ENCODE measurements at places on chromosomes 2 and 18.
A peak's percentile ranks its signal among the peaks of the same experiment; 100 is the strongest.

DNA sequence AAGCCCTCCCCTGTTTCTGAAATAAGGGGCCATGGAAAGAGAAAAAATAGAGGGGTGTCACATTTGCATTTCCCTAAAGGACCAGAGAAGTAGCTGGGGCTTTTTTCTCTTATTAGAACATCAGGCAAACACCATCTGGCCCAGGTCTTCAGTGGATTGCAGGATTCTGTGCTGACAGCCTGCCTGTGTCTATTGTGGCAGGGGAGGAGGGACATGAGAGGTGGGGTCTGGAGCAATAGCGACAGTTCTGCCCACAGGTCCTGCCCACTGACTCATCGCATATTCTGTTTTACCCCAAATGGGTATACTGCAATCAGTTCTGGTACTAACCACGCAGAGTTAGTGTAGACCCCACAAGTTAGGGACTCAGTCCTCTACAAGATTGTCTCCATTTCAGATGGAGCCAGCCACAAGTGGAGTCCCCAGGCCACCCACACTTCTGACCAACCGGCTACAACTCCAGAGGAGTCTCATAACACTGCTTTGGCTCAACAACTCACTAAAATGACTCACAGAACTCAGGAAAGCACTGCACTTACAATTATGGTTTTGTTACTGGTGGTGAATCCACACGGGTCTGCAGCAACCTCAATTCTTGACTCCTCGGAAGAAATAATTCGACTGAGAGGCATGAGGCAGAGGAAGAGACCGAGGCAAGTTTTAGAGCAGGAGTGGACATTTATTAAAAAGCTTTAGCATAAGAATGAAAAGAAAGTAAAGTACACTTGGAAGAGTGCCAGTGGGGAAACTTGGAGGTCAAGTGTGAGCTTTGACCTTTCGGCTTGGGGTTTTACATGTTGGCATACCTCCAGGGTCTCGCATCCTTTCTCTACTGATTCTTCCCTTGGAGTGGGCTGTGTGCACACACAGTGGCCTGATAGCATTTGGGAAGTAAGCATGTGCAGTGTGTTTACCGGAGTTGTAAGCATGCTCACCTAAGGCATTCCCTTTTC, 146.4 kb upstream of the SPATS2L start:
- no peak for DNase-seq

DNA sequence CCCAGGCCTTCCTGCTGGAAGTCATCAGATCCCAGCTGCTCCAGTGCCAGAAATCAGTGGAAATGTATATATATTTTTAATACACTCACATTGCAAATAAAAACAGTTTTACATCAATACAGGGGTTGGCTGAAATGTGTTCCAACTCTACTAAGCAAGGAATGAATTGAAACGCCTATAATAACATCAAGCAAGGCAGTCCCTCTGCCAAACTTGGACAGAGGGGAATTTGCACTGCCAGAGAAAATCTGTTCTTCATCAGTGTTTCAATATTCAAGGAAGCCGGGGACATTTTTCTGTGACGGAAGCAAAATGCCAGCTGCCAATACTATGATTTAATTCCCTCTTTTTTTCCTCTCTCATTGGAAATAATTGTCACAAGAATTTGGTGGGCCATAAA, 335.3 kb downstream of the TNS1 start:
- DNase-seq: no peak

DNA sequence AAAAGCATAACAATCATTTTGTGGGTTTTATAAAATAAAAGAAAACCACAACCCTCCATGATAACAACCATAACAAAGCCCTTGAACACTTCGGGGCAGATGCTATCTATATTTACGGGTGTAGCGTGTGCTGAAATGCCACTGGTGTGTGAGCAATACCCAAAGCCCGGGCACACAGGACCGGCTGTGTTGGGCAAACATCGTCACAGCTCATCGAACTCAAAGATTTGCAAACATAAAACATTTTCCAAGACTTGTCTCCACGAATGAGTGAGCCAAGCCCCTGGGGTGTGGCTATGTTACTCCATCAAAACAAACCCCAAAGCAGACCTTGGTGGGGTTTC, 290.2 kb downstream of the LPIN1 start:
- no peak for DNase-seq

DNA sequence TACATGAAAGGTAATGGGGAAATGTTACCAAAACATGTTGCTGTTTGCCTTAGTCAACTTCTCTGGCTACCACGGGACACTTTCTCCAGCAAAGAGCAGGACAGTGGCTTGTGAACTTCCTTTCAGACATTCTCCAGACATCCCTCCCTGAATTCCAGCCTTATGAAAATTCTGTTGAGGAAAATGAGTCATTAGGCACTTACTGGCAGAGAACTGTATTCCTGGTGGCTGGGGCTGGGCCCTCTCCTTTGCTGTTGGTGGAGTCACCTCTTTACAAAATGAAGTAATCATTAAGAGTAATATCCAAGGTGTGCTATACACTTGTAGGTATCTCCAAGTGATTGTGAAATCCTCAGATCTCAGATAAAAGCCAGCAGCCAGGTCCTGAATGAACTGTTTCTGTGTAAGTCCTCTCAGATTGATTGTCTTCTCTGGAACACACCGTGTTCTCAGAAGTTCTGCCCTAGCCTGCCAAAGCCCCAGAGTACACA, 1.3 kb upstream of the FAP start:
- DNase-seq: peak; percentile 83

GRCh38 chr2:186912979-186913378, 64.0 kb upstream of the ZSWIM2 start:
- no peak for DNase-seq

DNA sequence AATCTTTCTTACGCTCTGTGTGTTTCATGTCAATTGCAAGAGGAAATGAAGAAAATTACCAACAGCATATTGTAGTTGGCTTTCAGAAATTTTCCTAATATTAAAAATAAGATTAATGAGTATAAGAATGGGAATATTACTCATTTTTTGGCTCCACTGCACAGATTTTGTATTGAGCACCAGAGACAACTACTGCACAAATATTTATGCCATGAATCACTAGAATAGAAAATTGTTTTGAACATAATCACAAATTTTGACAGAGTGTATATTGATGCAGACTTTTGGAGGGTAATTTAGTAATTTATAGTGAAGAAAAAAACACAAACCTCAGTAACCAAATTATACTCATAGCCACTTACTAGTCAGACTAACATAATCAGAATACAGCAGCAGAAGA, 118.3 kb downstream of the DOK6 start:
- no peak for DNase-seq

DNA sequence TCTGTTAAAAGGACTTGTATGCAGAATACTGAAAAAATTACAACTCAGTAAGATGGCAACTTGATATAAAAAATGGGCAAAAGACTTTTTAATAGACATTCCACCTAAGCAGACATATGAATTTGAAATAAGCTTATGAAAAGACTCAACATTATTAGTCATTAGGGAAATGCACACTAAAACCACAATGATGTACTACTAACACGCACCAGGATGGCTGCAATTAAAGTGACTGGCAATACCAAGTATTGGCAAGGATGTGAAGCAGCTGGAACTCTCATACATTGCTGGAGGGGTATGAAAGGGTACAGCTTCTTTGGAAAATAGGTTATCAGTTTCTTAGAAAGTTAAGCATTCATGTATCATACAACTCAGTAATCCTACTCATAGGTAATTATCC, 3.2 kb upstream of the ENOSF1 start:
- DNase-seq: no peak

DNA sequence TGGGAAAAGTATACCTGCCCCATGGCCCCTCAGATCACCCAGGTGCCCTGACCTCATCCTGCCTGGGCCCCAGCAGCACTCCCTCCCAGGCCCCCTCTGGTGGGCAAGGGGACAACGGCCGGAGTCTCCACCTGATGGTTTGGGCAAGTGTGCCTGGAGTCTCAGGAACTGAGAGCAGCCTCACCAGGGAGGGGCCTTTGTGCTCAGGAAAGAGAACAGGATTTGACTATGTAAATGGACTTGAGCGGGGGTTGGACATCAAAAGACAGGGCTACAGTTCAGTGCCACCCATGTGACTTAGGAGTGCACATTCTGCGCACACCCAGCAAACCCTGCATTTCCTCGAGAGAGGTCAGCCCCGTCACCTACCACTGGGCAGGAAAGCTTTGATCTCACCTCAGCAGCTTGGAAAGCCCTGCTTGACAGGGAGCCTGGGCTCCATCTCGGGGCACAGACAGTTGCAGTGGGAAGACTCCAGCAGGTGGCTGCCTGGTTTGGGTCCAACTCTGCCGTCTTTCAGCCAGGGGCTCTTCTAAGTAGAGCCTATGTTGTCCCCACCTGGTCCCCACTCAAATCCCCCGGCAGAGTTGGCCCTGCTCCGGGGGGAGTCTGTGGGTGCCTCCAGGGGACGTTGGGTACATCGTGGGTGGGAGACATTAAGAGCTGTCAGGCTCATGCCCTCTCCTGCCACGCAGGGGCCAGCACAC, 3.3 kb downstream of the INPP5D start:
- DNase-seq: no peak

DNA sequence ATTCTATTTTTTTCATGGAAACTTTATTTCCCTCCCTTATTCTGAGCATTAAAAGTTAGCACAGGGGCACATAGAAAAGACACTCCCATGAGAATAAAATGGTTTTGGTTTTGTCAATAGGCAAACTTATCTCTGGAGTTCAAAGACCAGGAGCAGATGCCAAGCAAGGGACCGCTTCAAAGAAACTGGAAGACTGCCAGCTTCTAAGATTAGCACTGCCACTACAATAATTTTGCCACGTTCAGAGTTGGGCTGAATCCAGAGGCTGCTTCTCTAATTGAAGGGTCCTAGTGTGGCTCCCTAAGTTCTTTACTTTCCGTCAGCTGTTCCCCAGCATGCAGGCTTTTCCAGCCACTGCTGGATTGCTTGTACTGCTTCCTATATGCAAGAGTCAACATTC, 681.0 kb upstream of the GCFC2 start:
- DNase-seq: no peak
